CD4-positive, alpha-beta T cell treated with Interferon gamma for 1 hour (primary cell): ENCODE measurements at places on chromosomes 11 and 22.

- DNase-seq: no peak
Measured at GRCh38 chr22:35961480-35962295, 66.9 kb downstream of the RBFOX2 start.

DNA sequence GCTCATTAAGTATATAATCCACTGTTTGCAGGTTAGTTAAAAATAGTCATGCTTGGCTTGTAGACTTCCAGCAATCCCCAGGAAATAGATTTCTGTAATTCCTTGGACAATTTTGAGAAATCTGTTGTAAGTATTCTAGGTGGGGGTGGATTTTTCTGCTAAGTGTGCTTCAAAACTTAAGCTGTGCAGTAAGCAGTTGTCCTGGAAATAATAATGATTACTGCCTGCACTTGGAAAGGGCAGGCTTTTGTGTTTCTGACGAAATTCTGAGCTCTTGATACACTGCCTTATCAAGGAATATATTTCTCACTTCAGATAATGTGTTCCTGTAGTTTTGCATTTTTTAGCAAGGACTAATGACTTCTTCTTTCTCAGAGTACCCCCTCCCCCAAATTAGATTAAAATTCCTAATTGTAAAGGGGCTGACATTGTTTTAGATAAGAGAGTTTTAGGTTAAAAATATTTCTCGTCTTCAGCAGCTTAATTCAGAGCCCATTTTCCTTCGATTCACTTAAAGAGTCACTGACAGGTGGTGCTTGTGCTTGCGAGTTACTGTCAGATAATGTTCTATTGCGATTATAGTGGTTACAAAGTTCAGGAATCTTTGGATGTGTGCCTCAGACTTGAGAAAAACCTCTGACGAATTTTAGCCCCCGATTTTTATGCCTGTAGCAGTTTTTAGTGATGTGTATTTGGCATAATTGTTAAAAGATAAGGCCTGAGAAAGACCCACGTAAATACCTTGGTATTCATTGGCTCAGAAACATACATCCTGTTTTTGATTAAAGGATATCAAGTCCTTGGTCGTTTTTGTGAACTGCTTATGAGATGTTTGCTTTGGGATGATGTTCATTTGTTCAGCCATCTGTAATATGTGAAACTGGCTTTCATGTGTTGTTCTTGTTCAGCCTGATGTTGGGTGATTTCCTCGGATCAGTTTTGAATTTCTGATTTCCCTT lies 120.5 kb downstream of the HIPK3 start:
- no peak for DNase-seq

GRCh38 chr11:124075841-124076651 lies 34.9 kb upstream of the OR10G7 start:
- DNase-seq: no peak

- no peak for DNase-seq
Measured at GRCh38 chr22:35837101-35837727, 119.5 kb downstream of the APOL5 start.

GRCh38 chr11:68038718-68039525 lies at the start of gene TCIRG1:
TSS of gene TCIRG1 (plus strand) at chr11:68039025. CDS start at chr11:68041272, 2,247 bp downstream.
- peak; percentile 51 for DNase-seq

DNA sequence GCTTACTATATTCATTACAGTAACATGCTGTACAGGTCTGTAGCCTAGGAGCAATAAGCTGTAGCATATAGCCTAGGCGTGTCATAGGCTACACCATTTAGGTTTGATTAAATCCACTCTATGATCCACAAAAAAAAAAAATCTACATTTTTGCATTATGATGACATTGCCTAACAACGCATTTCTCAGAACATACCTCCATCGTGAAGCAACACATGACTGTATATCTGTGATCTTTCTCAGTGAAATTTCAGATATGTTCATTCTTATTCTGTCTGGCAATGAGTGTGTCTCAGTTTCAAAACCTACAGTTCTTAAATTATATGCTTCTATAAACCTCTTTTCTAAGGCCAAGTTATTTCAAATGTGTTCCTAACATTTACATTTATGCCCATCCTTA lies 140.3 kb downstream of the CADM1 start:
- no peak for DNase-seq

- no peak for DNase-seq
Measured at GRCh38 chr11:35115688-35116030, 23.3 kb upstream of the CD44 start.

GRCh38 chr11:94870422-94870821 lies 102.3 kb downstream of the AMOTL1 start:
- no peak for DNase-seq

- no peak for DNase-seq
Measured at GRCh38 chr11:6632116-6633073, 13.2 kb upstream of the TPP1 start.

- DNase-seq: no peak
Measured at GRCh38 chr11:125465701-125466100, 30.4 kb downstream of the FEZ1 start.

GRCh38 chr22:23063539-23064380 lies 6.6 kb upstream of the GNAZ start:
- no peak for DNase-seq

DNA sequence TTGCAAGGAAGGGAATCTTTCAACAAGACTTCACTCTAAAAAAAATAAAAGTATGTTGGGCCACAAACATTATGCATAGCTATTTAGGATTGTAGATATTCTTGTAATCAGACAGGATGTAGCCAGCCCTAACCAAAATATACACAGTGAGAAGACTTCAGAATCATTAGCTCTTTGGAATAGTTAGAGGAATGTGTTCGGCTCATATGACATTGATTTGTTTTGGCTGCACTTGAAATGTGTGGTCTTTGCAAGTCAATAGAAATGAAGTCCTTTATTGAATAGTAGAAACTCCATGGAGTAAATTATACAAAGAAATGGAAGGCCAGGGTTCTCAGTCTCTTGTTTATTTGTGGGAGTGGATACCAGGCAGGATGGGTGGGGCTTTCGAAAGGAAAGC lies 692.1 kb downstream of the NTM start:
- DNase-seq: no peak

DNA sequence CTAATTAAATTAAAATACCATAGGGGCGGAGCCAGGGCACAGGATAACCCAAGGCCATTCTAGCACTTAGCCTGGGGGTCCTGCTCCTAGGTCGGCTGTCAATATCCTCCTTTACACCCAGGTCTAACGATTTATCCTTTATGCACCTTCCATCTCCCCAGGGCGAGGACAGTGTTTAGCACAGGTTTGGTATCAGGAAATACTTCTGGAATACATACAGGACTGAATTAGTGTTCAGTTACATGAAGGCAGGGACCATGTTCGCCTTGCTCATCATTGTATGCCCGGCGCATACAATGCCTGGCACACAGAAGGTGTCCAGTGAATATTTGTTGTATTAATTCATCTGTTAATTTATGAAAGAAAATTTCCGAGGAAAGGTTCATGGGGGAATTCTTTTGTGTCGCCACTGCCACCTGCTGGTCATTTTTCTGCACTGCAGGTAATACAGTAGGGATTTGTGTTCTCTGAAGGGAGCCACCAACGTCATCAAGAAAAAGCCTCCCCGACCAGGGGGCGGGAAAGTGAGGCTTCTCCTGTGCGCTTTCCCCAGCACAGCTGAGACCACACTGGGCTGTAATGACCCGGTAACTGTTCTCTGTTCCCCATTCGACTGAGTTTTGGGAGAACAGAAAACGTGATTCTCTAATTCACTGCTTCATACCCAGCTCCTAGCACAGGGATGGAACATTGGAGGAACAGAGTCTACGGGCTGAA lies 68.7 kb upstream of the ASPHD2 start:
- DNase-seq: peak; percentile 51

GRCh38 chr22:39525658-39525975 lies 5.3 kb downstream of the ATF4 start:
- no peak for DNase-seq

GRCh38 chr11:64247729-64248531 lies 1.2 kb upstream of the PPP1R14B start:
- DNase-seq: no peak

GRCh38 chr11:76604626-76605241 lies 65.8 kb downstream of the LRRC32 start:
- no peak for DNase-seq

- DNase-seq: peak; percentile 56
Measured at GRCh38 chr11:47161134-47161854, 15.4 kb downstream of the ARFGAP2 start.

- DNase-seq: no peak
Measured at GRCh38 chr11:79078456-79078855, 362.4 kb downstream of the TENM4 start.

DNA sequence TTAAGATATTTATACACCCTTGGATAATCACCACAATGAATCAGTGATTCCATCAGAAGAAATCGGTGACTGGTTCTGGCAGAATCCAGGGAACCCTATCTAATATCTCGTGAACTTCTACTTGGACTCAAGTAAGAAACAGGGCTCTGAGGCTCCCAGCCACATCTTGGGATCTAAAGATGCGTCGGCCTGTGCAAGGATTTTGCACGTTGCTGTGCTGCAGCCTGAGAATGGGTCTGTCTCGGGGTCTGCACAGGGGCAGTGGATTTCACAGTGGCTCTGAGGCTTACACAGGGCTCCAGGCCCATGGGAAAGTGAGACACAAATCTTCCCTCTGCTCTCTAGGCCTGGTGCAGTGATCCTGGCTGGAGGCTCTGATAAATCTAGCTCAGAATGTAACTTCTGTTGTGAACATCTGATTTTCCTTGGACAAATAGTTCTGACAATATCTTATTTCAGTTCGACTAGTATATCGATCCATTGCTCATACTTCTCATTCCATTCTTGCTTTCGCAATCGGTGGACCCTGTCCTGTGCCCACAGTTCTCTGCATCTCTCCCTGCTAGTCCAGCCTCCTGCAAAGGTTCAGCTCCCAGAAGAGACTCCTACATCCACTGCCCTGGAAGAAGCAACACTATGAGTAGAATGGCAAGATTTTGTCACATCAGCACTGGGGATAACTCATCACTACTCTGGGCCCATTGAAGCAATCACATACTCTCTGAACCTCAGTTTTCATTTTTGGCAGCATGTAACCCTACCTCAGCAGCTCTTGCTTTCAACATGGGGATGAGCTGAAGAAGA lies 105.5 kb upstream of the TOP3B start:
- DNase-seq: no peak
